ENCODE measurements at places on chromosomes 12 and 14.

DNA sequence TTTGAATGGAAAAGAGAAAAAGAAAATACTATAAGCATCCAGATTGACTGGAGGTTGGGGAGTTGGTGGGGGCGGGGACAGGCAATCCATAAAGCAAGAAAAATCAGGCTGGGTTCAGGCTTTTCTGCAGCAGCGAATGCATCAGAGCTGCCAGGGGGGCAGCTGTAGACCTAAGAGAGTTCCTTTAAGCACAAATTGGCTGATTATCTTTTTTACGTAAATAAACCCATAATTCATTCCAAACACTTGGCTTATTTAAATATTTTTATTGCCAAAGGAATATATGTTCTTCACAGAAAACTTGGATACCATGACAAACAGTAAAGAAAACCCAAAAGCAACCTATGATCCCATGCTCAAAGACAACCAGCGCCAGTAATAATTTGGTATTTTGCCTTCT is 10.2 kb downstream of the BDKRB2 start:
- no peak for DNase-seq

DNA sequence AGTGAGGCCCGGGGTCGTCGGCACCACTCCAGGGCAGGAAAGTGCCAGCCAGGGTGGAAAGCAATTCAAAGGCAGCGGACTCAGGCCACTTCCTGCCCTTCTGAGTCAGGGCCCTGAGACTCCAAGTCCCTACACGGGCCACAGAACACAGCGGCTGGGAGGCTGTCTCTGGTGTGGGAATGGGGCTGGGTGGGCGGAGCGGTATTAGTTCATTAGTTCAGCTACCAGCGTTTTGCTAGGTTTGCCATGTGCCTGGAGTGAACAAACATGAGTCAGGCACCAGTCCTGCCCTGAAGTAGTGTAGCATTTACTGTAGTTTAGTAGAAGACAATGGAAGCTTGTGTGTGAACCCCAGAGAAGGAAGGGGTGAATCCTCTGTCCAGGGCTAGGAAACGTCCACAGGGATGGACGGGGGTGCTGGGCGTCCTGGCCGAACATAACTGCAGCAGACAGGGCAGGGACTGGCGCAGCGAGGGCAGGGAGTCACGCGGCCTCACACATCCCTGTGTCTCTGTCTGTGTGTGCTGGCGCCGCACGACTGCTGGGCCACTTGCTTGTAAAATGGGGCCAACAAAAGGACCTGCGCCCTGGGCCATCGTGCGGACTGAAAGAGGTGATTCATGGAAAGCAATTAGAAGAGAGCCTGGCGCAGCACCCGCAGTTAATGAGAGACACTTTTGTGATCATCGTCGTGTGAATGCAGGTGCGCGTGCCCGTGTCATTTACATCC is 186.4 kb upstream of the PRMT8 start:
- DNase-seq, result no peak

- DNase-seq, result no peak
Measured at GRCh38 chr14:23296012-23296777, 6.5 kb downstream of the PPP1R3E start.

DNA sequence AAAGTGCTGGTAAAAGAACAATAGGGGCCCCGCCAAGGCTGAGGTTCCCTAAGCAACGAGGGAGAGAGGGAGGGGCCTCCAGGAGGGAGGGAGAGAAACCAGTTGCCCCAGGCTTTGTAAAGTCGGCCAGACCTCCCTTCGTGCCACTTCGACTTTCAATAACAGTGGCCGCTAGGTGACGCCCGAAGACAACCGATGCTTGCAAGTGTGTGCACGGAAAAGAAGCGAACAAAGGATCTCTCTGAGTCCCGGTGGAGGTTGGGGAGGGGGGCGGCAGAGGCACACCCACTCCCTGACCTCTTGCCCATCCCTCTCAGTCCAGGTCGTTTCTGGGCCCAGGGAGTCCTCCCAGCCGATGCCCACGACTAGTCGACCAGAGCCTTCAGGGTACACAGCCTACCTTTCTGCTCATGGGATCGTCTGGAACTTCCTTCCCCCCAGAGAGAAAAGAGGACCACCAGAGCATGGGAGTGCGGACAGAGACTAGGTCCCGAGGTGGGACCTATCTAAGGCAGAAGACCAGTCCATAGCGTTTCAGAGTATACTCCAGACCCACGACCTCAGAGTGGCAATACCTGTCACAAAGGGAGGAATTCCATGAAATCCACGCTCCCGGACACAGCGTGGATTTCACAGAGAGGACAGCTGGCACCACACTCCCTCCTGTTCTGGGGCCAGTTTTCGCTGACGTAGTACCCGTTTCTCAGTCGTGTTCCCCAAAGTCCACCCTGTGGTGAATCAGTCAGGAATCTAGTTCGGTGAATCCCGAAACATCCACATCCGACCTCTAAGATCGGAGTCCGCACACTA is 262.7 kb upstream of the ALG10B start:
- DNase-seq, result no peak

- no peak for DNase-seq
Measured at GRCh38 chr14:104794993-104795780, at the start of gene AKT1. Gene AKT1 (minus strand): TSS chr14:104795748. CDS start chr14:104792643, 3,105 bp downstream.

GRCh38 chr12:108205864-108206263 is 76.8 kb downstream of the WSCD2 start:
- no peak for DNase-seq

- DNase-seq, result no peak
Measured at GRCh38 chr12:124296916-124297351, 2.0 kb downstream of the RFLNA start.

DNA sequence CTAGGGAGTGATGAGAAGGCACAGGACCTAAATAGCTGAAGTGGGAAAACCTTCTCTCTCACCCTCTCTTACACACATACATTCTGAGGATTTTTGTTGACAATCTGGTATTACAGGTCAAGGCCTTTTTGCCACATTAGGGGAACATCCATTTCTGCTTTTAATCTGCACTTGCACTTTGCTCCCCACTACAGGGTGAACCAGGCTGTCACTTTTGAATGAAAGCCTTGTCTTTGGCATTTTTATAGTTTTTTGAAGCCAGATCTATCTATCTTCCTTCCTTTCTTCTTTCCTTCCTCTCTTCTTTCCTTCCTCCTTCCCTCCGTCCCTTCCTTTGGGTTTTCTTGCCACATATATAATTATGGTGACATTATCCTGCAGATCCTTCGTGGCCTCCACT is 165.9 kb upstream of the OTX2 start:
- DNase-seq, result no peak
